NCI-H1694 treated with DMSO at 0.1 percent for 48 hours (cell line): ENCODE measurements at places on chromosomes 5 and 9.

- DNase-seq: no peak
Measured at GRCh38 chr9:14243514-14244042, 70.4 kb downstream of the NFIB start.

DNA sequence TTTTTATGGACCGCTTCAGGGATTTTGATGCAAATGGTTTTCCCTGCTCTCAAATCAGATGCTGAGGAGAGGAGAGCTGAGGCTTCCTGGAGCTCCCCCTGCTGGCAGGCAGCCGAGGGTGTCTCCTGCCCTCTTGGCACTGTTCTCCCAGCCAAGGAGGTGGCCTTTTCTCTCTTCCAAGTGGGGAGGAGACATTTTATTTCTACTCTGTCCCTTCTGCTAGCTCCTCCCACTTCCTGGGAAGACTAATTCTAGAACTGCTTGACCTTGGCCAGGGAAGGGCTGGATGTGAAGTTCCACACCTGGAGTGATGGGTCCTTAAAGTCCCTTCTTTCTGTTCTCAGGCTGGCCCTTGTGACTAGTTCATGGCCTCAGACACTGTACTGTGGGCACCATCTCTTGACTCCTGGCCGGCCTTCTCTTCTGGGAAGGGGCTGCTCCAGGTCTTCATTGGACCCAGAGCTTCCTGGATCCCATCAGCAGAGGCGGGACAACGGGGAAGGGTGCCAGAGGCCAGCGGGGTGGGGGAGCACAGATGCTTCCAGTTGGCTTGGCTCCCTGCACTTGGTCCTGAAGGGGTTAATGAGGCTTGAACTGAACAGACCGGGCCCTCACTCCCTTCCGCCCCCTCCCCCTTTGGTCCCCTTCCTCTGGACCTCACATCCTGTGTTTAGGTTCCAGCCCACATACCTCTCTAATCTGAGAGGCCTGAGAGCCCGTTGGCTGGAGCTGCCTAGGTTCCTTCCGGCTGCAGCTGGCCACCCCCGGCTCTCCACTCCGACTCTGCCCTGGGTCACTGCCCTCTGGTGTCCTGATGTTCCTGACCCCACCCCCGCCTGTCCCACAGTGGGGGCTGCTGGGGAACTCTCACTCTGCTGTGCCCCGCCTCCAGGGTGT, 32.1 kb downstream of the PTPA start:
- DNase-seq: peak; percentile 27

DNA sequence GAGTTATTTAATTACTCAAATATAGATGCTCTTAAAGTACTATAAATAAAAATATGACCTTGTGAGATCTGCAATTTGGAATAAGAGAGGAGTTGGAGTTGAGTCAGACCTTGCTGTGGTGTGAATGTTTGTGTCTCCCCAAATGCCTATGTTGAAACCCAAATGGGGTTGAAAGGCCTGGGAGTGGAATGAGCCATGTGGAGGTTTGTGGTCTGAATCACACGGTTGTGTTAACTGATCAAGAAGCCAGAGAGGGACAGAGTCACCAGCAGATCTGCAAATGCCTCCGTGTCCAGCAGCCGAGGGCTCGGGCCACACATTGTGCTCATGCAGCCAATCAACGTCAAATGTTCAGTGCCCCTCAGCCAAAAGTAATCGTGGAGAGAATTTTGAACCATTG, 404.4 kb downstream of the ICE1 start:
- no peak for DNase-seq

GRCh38 chr9:115158661-115159481, 40.9 kb upstream of the TNC start:
- no peak for DNase-seq

DNA sequence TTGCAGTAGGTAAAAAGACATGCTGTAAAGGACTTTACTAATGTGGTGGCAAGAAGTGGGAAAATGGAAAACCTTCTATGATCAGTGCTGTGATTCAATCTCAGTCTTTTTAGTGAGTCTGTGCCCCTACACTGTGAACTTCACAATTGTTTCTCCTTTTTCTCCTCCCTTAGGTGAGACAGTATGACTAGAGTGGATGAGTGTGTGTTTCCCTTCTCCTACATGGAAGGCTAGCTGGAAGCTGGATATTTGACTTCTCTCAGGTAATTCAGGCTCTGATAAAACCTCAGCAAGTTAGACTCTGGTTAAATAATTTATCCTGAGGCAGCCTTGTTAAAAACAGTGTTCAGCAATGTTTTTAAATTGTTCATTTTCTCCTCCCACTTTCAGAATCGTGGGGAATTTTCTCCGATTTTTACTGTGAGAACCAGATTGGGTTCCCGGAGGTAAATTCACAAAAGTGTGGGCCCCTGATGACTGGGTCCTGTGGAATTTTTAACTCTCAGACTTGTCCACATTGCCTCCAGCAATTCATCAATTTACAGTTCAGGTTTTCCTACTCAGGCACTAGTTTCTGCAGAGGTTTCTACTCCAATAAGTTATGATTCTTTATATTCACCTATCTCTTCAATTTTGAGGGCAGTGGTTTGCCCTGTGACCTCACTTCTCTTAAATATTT, 149.1 kb upstream of the PIK3R1 start:
- no peak for DNase-seq

DNA sequence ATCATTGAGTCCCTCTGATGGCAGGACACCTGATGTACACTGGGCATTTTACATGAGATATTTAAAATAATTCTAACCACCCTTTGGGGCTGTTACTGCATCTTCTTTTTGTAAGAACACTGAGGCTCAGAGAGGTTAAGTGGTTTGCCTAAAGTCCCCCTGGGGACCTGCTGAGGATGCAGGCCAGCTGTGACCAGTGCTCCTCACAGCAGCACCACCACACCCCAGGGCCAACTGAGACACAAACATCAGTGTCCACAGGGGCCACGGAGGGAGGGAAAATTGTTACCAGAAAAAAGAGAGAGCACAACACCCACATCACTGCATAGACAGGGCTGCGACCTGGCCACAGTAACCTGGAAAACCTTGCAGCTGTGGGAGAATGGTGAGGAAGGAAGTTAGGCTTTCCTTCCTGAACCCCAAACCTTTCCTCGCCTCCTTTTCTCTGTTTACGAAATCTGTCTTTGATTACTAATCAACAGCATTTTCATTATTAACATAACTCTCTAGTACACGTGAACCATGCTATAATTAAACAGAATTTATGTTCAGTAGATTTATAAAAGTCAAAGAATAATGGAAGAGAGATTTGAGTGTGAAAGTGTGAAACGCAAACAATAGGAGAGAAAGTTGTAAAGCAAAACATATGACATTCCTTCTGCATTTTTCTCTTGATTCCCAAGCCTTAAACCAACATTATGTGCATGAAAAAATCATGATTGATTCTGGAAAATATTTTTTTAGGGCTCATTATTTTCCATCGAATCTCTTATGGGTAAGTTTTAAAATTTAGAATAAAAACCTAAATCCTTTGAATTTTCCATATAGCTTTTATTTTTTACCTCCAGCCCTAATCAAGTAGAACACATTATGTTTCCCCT, 228.1 kb upstream of the DAPK1 start:
- DNase-seq: no peak

- DNase-seq: peak; percentile 71
Measured at GRCh38 chr9:128117613-128118471, 9.7 kb downstream of the PTGES2 start.

DNA sequence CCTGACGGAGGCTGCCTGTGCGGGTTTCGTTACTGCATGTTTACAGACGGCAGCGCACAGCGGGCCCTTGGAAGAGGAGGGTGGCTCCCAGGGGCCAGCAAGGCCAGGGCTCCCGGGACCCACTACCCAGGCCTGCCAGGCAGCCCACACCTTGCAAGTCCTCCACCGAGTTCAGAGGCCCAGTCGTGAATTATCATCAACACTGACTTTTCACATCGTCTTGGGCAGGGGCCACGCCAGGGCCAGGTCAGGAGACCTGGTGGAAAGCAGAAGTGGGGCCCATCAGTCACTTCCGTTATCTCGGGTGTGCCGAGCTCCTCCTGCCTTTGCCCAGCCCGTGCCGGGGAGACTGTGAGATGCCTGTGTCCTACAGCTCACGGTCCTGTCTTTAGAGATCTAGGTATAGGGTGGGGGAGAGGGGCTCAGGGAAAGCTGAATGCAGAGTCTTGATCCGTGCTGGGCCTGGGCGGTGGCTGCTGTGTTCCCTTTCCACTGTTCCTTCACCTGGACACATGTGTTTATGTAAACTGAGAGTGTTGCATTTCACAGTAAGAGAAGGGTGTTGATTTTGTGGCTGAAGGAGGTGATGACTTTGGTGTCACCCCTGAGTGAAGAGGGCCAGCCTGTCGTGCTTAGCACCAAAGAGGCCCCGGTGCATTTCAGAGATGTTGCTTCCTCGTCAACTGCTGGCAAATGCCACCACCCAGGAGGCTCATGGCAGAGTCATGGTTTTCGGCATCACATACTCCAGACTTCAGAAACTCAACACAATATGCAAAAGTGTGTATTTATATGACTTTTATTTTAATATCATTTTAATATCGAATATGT, 175.2 kb downstream of the GAPVD1 start:
- no peak for DNase-seq

DNA sequence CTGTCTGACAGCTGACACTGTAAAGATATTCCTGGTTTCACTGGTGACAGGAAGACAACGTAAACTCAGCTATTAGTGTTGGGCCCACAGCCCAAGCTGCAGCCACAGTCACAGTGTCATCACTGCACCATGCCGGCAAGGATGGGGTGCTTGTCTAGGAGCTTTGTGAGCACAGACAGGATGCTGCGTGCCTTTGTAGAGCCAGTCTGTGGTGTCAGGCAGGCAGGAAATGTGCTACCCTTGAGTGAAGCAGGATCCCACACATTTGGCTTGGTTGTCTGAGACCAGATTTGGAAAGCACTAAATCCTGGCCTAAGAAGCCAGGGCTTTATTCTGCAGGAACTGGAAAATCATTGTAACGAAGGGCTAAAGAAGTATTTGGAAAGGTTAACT, 121.6 kb upstream of the ADAMTS16 start:
- DNase-seq: no peak

DNA sequence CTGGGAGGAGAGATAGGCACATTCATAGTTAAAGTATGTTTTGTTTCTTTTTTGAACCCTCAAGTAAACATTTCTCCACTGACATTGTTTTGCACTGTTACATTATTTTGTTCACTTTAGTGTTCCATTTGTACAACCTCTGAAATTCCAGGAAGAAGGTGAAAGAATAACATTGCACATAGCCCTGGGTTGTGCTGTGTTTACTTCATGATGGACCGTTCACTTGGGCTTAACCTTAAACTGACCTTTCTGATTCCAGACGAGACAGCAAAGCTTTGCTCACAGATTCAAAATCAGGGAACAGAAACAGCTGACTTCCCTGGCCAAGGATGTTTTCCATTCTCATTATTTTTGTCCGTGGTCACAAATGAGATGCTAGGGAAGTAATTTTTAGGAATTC, 42.8 kb upstream of the GDNF start:
- no peak for DNase-seq

DNA sequence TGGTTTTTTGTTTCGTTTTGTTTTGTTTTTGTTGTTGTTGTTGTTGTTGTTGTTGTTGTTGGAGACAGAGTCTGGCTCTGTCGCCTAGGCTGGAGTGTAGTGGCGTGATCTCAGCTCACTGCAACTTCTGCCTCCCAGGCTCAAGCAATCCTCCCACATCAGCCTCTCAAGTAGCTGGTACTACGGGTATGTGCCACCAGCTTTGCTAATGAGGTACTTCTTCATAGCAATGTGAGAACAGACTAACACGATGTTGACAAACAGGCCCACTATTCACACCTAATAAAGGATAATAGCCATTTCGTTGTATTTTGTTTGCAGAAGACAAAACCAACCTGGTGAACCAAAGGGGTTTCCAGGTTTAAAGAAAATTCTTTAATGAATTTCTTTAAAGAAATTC, 130.9 kb downstream of the DIRAS2 start:
- no peak for DNase-seq

- DNase-seq: no peak
Measured at GRCh38 chr5:2917524-2917923, 166.0 kb upstream of the IRX2 start.

DNA sequence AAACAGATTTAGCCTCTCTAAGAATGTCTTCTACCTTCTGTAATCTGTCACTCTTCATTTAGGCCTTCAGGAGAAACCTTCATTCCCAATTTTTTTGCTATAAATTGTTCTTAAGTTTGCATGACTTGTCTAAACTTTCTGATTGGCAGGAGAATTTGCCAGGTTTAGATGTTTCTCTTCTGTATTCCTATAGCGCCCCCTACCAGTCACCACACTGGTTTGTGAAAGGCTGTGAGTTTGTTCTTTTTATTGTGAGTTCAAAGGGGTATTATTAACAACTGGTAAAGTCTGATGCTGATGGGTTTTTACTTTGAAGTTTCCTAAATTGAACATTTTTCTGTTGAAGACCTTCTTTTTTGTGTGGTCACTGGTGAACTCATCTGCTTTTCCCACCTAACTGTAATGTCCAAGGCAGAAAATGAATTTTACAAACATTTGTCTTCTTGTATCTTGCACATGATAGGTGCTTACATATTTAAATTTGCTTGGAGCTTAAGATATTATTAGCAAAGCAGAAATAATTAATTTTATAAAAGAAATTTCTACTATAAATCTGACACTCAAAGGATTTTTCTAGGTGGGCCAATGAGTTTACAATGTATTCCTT, 18.4 kb upstream of the F2RL2 start:
- peak; percentile 20 for DNase-seq

DNA sequence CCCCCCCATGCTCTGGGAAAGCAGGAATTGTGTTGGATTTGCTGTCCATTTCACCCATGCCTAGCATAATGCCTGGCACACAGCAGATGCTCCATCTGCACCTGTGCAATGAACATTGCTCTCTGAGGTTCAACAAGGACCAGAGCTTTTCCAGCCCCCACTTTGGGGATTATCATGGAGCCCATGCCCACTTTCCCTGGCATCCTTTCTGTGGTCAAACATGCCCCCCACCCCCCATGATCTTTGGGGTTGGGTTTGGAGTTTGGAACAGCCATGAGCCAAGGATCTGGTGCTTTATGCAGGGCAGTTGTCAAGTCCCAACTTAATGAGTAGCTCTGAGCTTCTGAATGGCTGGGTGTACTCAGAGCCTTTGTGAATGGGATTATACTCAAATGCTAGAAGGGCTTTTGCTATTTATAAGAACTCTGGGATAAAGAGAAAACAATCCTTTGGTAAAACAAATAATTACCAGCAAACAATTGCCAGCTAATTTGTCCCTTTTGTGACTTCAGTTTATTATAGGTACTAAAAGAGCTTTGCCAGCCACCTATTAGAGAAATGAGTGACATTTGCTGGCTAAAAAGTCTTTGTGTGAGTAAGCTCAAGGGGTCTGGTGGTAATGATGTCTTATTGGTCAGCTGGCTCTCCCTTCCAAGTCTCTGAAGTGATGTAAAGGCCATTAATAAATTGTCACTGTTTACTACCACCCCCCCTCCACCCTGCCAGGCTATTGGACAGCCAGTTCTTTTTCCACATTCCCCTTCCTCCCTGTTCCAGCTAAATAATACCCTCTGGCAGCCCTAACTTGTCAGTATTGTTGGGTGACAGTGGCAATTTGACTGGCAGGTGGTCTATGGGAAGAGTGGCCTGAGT, 182.3 kb downstream of the MACROH2A1 start:
- DNase-seq: no peak

DNA sequence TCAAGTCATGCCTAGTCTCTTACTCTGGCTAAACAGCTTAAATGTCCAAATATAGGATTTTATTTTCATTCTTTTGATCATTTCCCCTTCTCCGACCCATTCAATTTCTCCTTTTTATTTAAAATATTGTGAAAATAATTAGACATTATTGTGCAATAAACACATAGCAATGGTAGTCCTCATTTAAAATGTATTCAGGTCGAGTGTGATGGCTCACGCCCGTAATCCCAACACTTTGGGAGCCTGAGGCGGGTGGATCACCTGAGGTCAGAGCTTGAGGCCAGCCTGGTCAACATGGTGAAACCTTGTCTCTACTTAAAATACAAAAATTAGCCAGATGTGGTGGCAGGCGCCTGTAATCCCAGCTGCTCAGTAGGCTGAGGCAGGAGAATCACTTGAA, 26.7 kb downstream of the ADAMTS6 start:
- DNase-seq: no peak
